MV-4-11 (cell line): ENCODE measurements at places on chromosomes 13 and 19.

GRCh38 chr19:46009530-46010510, 13.0 kb downstream of the PGLYRP1 start:
- peak; percentile 68 for DNase-seq

GRCh38 chr13:30421093-30422053, 920 bp upstream of the UBE2L5 start:
- peak; percentile 22 for DNase-seq

DNA sequence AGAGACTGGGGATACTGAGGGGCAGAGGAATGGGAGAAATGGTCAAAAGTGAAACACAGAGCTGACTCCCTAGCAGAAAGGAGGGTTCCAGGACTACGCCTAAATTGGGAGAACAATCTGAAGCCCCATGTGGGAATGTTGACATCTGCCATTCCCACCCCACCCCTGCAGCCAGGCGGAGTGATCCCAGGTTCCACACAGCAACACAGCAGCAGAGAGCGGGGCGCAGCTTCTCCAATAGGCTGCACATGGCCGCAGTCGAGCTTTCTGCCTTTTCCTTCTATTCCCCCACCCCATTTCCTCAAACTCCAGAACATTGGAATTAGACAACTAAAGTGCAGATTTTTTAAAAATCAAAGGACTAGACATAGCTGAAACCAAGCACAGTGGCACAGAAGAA, 104.7 kb downstream of the UBL3 start:
- DNase-seq: no peak

DNA sequence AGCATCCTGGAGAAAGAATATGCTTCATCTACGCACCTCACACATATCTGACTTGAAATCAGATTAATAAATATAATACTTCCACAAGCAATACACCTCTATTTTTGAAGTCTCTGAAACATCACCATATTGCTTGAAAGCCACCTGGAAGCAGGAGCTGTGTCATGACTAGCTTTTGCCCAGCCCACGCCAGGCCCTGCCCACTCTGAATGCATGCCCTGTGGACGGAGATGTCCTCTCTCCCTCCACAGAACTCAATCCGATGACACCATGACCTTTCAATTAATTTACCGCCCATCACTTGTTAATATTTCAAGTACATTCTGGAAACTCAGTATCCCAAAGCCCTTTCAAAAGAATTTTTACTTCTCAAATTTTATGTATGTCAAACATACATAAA, 108.0 kb downstream of the TBC1D4 start:
- no peak for DNase-seq

DNA sequence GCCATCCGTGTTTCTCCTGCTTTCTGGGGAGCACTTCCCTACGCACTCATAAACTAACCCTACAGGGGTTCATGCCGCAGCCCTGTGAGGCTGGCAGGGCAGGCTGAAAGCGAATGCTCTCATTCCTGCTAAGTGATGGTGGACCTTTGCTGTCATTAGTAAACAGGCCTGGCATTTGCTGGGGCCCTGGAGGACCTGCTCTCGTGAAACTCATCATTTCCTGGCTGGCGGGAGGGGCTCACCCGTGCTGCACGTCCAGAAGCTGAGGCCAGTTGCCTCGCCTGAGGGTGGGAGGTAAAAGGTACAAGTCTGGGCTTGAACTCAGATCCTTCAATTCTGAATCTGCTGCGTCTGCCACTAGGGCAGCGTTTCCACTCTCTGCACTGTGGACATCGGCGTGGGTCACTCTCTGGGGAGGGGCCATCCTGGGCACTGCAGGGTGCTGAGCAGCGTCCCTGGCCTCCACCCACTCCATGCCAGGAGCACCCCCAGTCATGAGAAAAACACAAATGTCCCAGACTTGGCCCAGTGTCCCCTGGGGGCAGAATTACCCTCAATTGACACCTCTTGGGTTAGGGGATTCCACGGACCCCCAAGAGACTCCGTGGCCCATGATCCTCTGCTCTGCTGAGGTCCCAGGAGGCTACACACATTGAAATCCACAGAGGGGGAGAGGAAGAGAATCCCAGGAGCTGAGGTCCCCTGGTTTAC, 7.0 kb downstream of the MOB3A start:
- DNase-seq: no peak

- peak; percentile 40 for DNase-seq
Measured at GRCh38 chr13:90889906-90890834, 457.3 kb upstream of the MIR17HG start.

DNA sequence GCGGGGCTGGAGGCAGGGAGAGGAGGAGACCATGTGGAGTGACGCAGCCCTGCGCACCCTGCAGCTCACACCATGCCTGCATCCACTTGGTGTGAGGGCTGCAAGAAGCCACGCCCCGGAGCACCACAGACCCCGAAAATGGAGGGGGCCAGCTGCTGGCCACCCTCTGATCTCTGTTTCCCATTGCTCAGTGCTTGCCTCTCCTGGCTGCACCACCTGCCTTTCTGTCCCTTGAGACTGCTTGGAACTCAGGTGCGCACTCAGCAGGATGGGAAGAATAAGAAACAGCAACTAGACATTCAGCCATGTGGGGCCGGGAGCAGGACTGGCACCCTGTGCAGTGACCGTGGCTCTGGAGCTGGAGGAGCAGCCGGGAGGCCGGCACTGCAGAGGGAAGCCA, 64.0 kb downstream of the ANKRD10 start:
- DNase-seq: no peak

- peak; percentile 98 for DNase-seq
Measured at GRCh38 chr19:46784262-46785053, 3.9 kb downstream of the SLC1A5 start.

- DNase-seq: no peak
Measured at GRCh38 chr13:102369302-102369701, 32.5 kb downstream of the FGF14 start.

DNA sequence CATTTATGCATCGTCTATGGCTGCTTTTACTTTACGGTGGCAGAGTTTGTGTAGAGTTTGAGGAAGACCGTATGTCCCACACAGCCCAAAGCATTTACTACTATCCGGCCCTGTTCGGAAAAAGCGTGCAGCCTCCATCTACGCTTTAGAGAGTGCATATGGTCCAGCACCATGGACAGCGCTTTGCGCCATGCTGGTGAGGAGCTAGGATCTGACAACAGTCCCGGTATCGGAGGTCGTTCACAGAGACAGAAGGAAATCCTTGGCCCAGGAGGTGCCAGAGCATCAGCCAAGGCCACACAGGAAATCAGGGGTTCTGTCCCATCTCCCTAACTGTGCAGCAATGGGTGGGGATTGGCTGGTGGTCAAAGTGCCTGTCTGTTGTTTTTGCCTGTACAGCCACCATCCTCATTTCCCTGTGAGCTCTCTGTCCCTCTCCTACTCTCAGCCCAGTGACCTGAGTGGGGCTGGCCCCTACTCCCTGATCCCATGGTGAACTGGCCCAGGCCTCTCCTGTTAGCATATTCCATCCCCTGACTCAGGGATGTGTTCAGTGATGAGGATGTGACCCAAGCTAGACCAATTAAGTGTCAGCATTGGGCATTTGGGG, 16.2 kb upstream of the PRODH2 start:
- peak; percentile 50 for DNase-seq

DNA sequence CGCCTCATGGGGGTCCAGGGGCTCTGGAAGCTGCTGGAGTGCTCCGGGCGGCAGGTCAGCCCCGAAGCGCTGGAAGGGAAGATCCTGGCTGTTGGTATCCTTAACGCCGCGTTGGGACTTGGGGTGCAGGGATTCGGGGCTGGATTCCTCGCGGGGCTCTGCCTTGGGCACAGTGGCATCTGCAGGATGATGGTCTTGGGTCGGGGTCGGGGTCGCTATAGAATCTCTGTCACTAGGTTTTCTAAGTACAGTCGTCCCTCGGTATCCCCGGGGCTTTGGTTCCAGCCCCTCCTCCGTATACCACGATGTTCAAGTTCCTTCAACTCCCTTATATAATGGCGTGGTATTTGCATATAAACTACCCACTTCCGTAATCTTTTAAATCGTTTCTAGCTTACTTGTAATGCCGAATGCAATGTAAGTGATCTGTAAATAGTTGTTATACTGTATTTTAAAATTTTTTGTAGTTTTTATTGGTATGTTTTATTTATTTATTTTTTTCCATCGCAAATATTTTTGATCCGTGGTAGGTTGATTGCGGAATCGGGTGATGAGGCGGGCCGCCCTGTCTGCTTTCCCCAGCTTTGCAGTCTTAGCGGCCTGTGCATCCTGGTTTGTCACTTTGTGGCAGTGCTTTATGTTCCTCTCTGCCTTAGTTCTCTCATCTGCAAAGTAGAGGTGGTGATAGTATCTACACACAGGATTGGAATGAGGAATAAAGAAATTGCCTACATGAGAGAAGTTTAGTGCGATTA, 606 bp downstream of the ERCC5 start:
- peak; percentile 76 for DNase-seq

GRCh38 chr13:38685974-38686576, 802 bp upstream of the FREM2 start:
- no peak for DNase-seq

GRCh38 chr13:75603038-75603437, 33.1 kb upstream of the LMO7 start:
- no peak for DNase-seq

GRCh38 chr19:17055636-17056035, 19.6 kb downstream of the HAUS8 start:
- no peak for DNase-seq

DNA sequence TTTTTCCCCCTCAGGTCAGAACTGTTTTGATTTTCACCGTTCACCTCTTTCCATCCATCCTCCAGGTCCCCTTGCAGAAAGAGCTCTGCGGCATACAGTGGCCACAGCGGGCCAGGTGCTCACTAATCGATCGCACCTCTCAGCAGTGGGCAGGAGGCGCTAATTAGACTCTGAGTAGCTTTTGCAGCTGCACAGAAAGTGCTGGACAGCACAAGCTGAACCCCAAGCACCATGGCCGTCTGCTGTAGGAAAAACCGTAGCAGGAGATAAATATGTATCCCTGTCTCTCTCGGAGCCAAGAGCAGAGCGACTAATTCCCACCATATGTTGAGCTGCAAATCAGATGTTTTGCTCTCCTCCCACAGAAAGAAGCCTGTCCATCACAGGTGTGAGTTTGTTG, 54.4 kb downstream of the PEX11G start:
- no peak for DNase-seq

- DNase-seq: no peak
Measured at GRCh38 chr19:51544038-51544437, 12.6 kb upstream of the SIGLEC6 start.

- DNase-seq: no peak
Measured at GRCh38 chr13:75359266-75359665, 122.7 kb downstream of the TBC1D4 start.

- DNase-seq: no peak
Measured at GRCh38 chr19:23440791-23441190, 45.5 kb upstream of the ZNF91 start.

DNA sequence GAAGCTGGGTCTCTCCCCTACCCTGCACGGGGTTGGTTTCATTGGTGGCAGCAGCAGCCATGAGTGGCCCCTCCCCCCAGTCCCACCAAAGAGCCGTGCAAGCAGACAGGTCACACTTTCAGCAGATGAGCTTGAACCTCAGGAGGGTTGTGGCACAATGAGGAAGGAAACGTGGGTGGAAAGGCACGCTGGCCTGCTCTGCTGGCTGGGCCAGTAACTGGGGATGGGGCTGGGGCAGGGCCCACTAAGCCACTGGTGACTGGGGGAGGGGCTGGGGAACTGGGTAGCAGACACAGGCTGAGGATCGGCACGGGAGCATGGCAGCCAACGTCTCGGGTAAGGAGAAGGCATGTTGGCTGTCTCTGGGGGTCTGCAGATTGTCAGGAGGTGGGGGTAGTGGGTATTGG, at the start of gene P2RY11:
Gene P2RY11, plus strand, starts transcription at position 289 of the 407 bp plus-strand sequence. Its CDS starts 29 bp downstream, at position 318.
- peak; percentile 50 for DNase-seq

GRCh38 chr19:53813996-53814395, 10.1 kb downstream of the NLRP12 start:
- peak; percentile 82 for DNase-seq

GRCh38 chr13:79782541-79783205, 301.7 kb downstream of the NDFIP2 start:
- DNase-seq: peak; percentile 15

- no peak for DNase-seq
Measured at GRCh38 chr13:38753878-38754277, 67.0 kb downstream of the FREM2 start.

DNA sequence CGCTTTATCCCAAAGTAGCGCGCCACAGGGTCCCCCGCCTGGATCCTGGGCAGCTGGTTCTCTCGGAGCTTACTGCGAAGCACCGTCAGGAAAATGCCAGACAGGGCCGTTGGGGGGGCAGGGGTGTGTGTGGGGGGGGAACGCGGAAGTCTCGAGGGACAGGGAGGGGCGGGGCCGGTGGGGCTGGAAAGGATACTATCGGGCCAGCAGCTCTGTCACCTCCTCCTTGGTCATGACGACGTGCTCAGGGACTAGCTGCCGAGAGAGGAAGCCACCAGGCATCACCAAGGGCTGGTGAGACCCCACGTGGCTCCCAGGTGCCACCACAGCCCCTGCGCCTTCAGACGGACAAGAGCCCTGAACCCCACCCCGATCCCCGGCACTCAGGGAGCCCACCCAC, 5.3 kb downstream of the POLR2E start:
- no peak for DNase-seq

DNA sequence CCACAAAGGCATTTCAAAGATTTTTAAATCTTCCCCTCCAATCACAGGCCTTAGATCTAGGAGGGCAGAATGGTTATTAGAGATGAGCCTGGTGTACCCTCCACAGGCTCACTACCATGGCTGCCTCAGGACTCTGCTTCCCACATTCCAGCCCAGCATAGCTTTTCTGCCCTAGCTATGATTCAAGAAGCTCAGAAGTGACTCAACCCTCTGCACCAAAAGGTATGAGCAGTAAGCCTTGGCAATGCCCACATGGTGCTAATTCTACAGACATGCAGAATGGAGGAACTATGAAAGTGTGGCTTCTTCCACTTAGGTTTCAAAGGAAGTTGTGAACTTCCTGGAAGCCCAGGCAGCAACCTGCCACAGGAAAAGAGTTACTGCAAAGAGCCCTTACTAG, 786.2 kb downstream of the SLITRK6 start:
- DNase-seq: peak; percentile 15

GRCh38 chr13:106042996-106043581, 492.4 kb downstream of the EFNB2 start:
- DNase-seq: no peak
